ENCODE measurements at places on chromosomes 5 and 9.

- DNase-seq: no peak
These were observed 6.7 kb downstream of the BRD3 start for GRCh38 chr9:134061019-134061687.

DNA sequence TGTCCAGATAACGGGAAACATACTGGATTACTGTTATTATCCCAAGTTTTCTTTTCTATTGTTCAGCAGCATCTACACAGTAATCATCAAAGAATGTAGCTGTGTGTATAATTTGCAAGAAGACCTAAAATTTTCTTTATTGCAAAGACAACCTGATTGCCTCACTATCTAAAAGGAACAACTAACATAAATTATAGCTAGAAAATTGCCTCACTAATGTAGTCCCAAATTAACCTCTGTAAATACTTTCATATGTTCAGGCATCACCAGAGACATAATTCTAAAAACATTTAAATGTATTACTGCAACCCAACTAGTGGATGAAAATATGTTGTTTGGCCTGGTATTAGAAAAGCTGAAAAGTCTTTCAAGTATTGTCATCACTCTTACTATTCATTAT lies 275.4 kb downstream of the CDH12 start:
- no peak for DNase-seq

DNA sequence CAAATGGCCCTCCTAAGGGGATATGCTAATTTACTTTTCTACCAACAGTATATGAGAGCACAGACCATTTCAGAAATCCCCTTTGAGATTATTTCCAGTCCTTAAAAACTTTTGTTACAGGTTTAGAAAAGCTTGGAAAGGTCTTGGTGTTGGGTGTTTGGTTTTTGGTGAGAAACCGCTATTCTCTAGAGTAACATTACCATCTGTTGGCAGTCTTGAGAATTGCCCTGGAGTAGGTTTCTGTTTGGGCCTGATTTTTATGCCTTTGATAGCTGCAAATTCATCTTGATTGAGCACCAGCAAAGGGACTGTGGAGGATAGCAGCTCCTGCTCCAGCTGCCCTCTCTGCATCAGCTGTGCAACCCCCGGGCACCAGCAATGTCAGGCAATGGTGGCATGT lies 8.0 kb downstream of the NUDT2 start:
- DNase-seq: no peak

- no peak for DNase-seq
These were observed 202.6 kb downstream of the PIK3R1 start for GRCh38 chr5:68418201-68418600.

DNA sequence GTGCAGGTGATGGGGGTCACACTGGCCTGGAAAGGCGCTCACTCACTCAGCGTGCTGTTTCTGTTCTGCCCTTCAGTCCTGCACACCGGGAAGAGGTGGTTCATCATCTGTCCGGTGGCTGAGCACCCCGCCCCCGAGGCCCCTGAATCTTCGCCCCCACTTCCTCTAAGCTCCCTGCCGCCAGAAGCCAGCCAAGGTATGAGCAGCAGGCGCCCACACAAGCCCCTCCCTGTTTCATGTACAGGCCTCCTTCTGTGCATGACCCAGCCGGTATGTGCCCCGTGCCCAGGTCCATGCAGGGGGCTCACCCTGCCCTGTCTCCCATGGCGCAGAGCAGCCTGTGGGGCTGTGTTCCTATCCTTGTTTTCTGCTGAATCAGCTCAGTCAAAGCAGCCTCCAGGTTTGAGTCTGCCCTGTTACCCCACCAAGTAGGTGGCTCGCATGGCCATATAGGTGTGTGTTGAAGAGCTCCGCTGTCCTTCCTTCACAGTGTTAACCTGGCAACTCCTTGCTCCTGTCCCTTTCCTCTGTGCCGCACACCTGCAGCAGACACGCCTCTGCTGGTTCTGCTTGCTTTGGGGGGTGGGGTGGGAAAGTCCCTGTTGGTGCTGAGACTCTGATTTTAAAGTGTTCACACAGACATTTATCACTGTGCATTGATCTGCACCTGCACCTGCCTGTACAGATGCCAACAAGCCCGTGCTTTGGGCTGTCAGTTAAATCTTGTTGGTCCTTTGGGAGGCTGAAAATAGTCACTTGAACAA lies 84.8 kb downstream of the WNK2 start:
- DNase-seq: no peak

GRCh38 chr5:42522783-42523182 lies 99.5 kb downstream of the GHR start:
- no peak for DNase-seq

- no peak for DNase-seq
These were observed 136.2 kb downstream of the PJA2 start for GRCh38 chr5:109273594-109273993.

Data from activated naive CD8-positive, alpha-beta T cell treated with anti-CD3 and anti-CD28 coated beads, Interleukin-2, amount 50 U/mL, for 16 hours (primary cell).